NCI-H1930 (cell line): ENCODE measurements at places on chromosomes 5 and 9.

GRCh38 chr9:73118898-73119554 is 32.6 kb upstream of the ANXA1 start:
- DNase-seq = no peak

- DNase-seq = no peak
These were observed 96.9 kb downstream of the DENND1A start for GRCh38 chr9:123832858-123833650.

GRCh38 chr9:6975198-6975597 is 217.4 kb downstream of the KDM4C start:
- no peak for DNase-seq

DNA sequence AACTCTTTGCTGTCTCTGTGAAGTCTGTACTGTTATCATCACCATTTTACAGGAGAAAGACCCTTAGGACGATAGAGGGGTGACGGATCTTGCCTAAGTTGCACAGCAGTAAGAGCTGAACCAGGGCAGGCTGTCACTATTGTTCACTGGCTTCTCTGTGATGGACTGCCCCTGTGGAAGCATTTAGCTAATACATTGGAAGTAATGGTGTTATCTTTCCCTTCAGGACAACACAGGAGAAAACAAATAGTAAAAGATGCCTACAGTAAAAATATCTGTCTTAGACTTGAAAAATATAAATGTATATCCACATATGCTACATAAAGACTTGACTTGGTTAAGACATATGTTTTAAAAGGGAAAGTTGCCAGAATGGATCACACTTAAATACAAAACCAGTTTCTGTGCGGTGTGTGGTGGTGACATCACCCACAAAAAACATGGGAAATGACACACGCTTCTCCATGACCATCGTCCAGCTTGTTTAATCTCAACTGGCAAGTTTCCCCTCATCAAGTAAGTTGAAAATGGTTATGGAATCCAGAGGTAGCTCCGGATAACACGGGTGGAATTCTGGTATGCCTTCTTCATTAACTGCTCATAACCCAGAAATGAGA is 351.8 kb downstream of the EBF1 start:
- DNase-seq = no peak

GRCh38 chr5:126359884-126360283 is 63.3 kb upstream of the GRAMD2B start:
- DNase-seq = no peak

GRCh38 chr5:28328681-28329080 is 1290.3 kb upstream of the CDH9 start:
- DNase-seq = no peak
